ENCODE measurements at places on chromosomes 1 and 21.
A peak's percentile ranks its signal among the peaks of the same experiment; 100 is the strongest.

GRCh38 chr21:42366292-42367010 lies at the start of gene TFF1:
Gene TFF1, minus strand, starts transcription at chr21:42366535. Its CDS starts 40 bp downstream, at chr21:42366495.
- DNase-seq = no peak

DNA sequence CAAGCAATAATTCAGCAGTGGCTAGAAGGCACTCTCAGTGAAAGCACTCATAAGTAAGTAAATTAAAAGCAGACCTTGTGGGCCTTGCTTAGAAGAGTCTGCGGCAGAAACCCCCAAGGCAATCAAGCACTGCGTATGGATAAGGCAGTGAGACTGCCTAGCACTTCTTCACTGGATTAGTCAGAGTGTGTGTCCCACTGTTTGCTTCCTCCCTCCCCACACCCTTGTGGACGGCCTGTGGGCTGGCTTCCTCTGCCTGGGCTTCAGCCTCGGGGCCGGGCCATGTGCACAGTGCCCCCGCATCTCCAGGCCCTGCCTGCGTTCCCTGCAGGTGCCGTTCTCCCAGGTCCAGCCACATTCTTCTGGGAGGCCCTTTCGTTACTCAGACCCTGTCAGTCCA lies 23.8 kb downstream of the AGT start:
- no peak for DNase-seq

DNA sequence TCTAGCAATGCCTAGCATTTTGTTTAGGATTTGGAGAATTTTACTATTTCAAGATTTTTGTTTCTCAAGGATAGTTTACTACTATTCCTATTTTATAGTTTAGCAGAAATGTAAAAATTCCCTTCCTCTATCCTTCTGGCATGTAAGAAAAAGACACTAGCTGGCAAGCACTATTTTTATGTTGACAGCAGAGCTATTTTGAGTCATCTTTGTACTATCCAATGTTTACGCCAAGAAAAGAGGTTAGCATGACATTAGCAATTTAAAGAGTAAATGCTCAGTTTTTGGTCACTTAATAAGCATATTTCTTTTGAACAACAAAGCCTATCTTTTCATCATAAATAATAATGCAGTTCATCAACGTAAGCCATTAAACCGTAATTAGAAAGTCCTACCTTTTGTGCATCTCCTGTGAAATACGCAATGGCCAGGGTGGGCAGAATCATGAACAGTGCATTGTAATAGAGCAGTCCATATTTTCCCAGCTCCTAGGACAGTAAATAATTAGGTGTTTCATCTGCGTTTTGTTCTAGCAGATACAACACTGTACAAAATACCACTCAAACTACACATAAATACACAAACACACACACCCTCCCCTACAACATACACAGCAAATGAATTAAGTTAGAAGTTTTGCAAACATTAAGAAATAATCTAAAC lies 12.0 kb downstream of the SLC35D1 start:
- DNase-seq = no peak

DNA sequence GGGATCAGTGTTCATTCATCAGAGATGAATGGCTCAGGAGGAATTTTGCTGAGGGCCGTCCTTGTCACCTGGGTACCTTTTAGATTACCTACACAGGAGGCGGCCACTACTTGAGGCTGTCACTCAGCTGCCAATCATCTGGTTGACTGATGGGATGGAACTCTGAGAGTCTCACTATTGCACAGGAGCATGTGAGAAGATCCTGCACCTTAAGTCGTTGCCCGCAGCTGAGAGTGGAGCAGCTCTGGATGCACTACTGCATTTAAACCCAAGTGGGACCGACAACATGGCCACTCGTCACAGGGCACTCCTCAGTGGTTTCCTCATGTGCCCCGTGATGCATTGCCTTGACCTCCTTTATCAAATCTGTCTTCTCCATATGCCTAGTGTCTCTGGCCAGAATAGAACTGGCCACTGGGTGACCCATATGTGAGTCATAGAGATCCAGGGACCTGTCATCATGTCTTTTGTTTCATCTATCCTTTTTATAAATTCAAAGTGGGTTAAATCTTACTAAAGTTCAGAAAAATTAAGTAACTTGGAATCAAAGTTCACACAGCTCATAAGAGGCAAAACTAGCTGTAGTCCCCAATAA lies 165.5 kb downstream of the ZSCAN20 start:
- DNase-seq = no peak

- peak; percentile 87 for DNase-seq
Measured at GRCh38 chr1:203504400-203505250, 10.7 kb downstream of the OPTC start.

- DNase-seq = no peak
Measured at GRCh38 chr1:169906938-169907337, 13.2 kb upstream of the SCYL3 start.

DNA sequence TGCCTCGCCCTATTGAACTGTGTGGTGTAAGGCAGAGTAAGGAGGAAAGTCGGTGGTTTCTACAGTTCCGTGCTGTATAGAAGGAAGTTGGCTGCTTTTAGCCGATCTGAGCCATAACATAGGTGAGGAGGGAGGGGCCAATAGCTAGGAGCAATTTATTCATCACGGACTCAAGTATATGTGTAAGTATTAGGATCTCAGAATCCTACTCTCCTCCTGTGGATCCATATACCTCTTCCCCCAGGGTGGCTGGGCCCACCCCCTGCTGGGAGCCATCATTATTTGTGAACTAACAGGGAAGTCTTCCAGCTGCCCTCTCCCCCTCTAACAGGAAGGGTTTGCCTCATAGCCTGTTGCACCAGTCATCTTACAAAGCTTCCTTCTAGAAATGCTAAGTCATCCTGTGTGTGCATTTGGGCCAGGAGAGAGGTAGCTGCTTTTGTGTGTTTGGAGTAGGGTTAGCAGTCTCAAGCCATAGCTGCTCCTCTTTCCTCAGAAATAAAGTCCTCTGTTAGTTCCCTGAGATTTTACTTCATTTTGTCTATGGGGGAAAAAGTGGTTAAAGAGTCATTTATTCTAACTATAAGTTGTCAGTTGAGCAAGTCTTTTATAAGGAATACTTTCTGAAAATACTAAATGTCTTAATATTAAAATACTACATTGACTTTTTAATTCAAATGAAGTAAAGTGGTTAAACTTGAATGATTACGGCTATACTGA lies 14.9 kb upstream of the CENPS start:
- DNase-seq = no peak

DNA sequence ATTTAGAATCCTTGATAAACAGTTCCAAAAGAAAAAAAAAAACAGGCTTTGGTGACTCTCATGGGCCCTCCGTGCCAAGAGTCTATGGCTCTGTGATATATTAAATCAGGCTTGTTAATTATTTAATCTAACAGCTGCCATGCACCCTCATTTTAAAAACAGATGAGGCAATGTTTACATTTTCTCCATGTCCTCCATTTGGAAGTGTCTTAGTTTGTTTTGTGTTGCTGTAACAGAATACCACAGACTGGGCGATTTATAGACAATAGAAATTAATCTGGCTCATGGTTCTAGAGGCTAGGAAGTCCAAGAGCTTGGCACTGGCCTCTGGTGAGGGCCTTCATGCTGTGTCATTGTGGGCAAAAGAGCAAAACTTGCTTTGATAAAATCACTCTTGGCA lies 58.0 kb downstream of the B3GALT5 start:
- DNase-seq = no peak

GRCh38 chr1:7457811-7458210 lies 313.3 kb upstream of the VAMP3 start:
- no peak for DNase-seq

DNA sequence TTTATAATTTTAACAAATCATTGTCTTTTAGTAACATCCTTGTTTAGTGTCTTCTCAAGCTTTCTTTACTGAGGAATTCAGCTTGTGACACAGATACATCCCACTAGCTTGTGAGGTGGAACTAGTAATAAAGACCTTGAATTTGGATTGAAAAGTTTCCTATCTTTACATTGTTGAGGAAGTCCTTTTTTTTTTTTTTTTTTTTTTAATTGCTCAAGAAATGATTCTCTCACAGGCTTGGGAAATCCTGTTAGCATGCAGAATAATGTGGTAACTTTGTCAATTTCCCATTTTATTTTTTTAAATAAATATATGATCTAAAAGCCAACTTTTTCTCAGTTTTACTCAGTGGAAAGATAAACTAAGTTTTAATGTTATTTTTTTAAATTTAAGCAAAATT lies 15.8 kb downstream of the DENND2D start:
- no peak for DNase-seq

GRCh38 chr1:166975361-166976129 lies at the start of gene ILDR2:
Gene ILDR2, minus strand, starts transcription at chr1:166975540. Its CDS starts 272 bp downstream, at chr1:166975268.
- no peak for DNase-seq

DNA sequence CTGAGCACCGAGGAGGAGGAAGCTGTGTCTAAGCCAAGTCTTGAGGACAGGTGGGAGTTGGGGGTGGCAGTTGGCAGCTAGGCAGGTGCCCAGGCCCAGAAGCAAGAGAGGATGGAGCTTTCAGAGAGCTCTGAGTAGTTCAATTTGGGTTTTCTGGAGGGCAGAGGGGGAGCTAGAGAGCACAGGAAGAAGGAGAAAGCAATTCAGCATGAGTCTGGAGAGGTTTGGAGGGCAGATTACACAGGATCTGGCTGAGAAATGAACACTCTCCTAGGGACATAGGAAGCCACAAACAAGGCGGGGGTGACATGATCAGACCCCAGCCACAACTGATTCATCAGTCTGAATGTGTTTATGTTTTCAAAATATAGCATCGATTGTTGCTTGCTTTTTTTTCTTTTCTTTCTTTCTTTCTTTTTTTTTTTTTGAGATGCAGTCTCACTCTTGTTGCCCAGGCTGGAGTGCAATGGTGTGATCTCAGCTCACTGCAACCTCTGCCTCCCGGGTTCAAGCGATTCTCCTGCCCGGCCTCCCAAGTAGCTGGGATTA lies 23.8 kb downstream of the PTPRF start:
- DNase-seq = peak; percentile 28

Measured in HTR-8/SVneo (cell line).